ENCODE measurements at places on chromosomes 2 and 18. TPM values are rescaled to one million over a fixed set of nuclear protein-coding genes. Genes with fewer than 3 reads are reported as not detected.

The GDF7 gene
- polyA plus RNA-seq, result 0.74 TPM

The IL1RL2 gene
- polyA plus RNA-seq, result not detected

The AOX1 gene
- not detected for polyA plus RNA-seq

The GKN2 gene
- not detected for polyA plus RNA-seq

The ABCG5 gene
- not detected for polyA plus RNA-seq

The ONECUT2 gene
- polyA plus RNA-seq, result not detected

The SMYD1 gene
- not detected for polyA plus RNA-seq

All from IgD-negative memory B cell (primary cell).